ENCODE measurements at places on chromosomes 13 and 19. TPM values are rescaled to one million over a fixed set of nuclear protein-coding genes. Genes with fewer than 3 reads are reported as not detected.
A peak's percentile ranks its signal among the peaks of the same experiment; 100 is the strongest.

The SYCN gene
- not detected for total RNA-seq

The ZNF229 gene
- total RNA-seq, result 4.6 TPM

The CEACAM21 gene
- total RNA-seq, result not detected

The NOVA2 gene
- not detected for total RNA-seq

GRCh38 chr19:17121736-17122293 is 46.2 kb downstream of the MYO9B start:
- H3K36me3 ChIP-seq, result peaks cover 5% of the 10 kb centered on the region
- H3K27ac ChIP-seq, result no peak overlapping the region
- DNase-seq, result no peak
- H3K4me3 ChIP-seq, result no peak overlapping the region

DNA sequence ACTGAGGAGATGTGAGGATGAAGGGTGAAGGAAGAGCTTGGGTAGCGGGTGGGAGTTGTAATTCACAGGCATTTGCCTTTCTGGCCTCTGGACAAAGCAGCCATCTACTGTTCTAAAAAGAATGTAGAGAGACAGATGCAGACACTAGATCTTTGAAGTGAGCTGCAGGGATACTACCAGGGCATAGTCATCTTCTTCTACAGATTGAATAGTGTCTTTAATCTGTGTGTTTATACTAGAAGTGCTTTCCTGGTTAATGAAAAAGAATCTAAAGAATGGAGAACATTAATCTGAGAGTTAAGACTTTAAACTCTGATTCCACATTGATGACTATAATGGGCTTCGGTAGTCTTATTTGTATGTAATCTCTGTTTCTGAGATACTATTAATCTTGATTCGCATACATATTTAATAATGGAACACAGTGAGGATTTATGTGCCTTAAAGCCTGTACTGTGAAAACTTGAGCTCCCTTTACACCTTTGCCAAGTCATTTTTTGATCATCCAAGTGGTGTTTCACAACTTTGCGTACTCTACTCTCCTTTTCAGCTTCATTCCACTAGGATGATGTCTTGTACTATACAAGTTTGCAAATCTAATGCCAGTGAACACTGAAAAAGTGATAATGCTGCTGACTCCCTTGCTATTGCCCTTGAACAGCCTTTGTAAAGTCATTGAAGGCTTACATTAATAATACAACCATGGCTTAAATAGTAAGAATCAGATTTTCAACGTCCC is 2199.4 kb upstream of the PCDH20 start:
- no peak overlapping the region for H3K4me3 ChIP-seq
- DNase-seq, result no peak
- H3K27me3 ChIP-seq, result no peaks in the 10 kb centered on the region
- no peaks in the 10 kb centered on the region for H3K4me1 ChIP-seq
- no peak overlapping the region for H3K27ac ChIP-seq

DNA sequence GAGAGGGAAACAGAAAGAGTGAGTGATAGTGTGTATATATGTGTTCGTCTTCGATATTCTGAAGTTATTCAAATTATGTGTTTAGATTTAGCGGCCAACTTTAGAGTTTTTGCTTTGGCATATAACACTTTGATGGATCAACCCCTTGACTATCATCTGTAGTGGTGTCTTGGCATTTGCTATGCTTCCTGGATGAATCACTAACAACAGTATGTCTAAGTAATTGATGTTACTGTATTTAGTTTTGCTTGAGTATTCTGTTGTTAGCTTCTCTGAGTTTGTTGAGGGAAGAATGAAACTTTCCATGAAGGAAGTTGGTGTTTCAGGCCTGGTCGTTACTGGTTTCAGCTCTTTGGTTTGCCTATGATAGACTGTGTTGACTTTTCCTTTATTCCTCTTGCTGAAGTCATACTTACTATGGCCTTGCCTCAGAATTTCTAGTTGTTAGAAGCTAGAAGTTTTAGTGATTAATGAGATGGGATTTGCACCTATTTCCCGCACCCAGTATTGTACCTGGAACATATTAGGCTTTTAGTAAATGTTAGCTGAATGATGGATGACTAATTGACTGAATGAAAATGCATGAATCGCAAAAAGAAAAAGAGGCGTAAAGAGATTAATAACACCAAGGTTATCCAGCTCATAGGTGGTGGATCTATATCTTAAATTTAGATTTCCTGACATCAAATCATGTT is 20.7 kb downstream of the NDFIP2 start:
- H3K4me1 ChIP-seq, result peaks cover 2% of the 10 kb centered on the region
- DNase-seq, result no peak
- H3K27me3 ChIP-seq, result no peaks in the 10 kb centered on the region
- no peak overlapping the region for H3K27ac ChIP-seq
- H3K36me3 ChIP-seq, result peaks cover 3% of the 10 kb centered on the region

- DNase-seq, result peak; percentile 70
- no peak overlapping the region for H3K4me3 ChIP-seq
- peaks cover 48% of the 10 kb centered on the region for H3K27me3 ChIP-seq
Observed at GRCh38 chr13:112617754-112618375, 29.9 kb upstream of the TUBGCP3 start.

DNA sequence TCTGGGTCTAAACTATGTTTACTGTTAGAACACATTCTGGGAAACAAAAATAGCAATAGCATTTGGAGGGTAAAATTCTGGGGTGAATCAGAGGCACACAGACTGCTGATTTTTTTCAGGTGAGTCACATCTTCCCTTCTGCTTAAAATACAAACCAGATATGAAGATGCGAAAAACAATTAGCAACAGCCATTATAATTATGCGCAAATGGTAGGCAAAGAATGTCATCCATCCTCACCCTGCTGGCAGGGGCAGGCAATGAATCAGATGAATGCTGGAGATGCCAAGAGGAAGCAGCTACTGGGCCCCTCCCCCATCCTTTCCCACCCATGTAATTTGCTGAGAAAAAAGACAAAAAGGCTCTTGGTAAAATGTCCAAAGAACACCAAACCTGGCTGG is 282.9 kb downstream of the KLF5 start:
- H3K4me3 ChIP-seq, result no peak overlapping the region
- H3K36me3 ChIP-seq, result no peaks in the 10 kb centered on the region
- peaks cover 5% of the 10 kb centered on the region for H3K27me3 ChIP-seq
- no peaks in the 10 kb centered on the region for H3K4me1 ChIP-seq

DNA sequence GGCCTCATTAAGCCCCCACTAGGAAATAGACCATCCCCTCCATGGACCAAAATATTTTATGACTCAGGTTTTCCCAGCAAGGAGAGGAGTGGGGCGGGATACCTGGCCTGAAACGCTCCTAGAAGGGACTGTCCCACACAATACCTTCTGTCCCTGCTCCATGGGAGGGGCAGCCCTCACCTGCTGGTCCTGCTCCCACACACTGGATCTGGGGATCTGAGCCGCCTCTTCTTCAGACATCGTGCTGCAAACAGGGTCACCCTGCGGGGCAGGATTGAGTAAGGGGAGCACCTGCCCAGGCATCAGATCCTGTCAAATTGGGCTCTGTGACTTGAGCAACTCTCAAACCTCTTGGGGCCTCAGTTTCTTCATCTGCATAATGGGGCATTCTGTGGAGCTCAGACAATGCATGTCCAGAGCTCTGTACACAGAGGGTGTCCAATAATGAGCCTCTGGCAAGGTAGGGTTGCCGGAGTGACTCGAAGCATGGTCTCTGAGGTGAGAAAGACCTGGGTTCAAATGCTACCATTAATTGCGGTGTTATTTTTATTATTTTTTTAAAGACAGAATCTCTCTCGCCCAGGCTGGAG is 1.1 kb downstream of the PLIN5 start:
- H3K27me3 ChIP-seq, result peaks cover 24% of the 10 kb centered on the region
- no peak for DNase-seq
- H3K27ac ChIP-seq, result no peak overlapping the region
- H3K4me3 ChIP-seq, result no peak overlapping the region
- no peaks in the 10 kb centered on the region for H3K36me3 ChIP-seq

DNA sequence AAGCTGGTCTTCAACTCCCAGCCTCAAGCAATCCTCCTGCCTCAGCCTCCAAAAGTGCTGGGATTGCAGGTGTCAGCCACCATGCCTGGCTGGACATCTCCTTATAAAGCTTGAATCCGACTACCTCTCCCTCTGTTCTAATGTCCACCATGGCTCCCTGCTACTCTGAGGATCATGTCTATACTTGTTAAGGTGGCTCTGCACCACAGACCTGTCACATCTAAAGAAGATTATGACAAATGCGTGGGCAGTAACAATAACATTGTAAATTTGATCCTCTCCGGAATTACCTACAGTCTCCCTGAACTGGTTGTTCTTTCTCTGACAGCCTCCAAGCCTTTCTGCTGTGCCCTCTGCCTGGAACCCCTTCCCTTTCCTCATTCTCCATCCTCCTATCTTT is 1.8 kb downstream of the NXNL1 start:
- peaks cover 9% of the 10 kb centered on the region for H3K4me1 ChIP-seq
- no peaks in the 10 kb centered on the region for H3K36me3 ChIP-seq
- H3K27me3 ChIP-seq, result peaks cover 22% of the 10 kb centered on the region
- no peak overlapping the region for H3K4me3 ChIP-seq
- DNase-seq, result no peak
- no peak overlapping the region for H3K27ac ChIP-seq
